ENCODE measurements at places on chromosomes 3 and 15. TPM values are rescaled to one million over a fixed set of nuclear protein-coding genes. Genes with fewer than 3 reads are reported as not detected.

The SI gene
- total RNA-seq, result not detected

The PPM1L gene
- 2.1 TPM for total RNA-seq

The FEZF2 gene
- total RNA-seq, result not detected

The HIGD2B gene
- total RNA-seq, result 0.19 TPM
